Hematopoietic multipotent progenitor cell (in vitro differentiated cells): ENCODE measurements at places on chromosomes 5 and 9. TPM values are rescaled to one million over a fixed set of nuclear protein-coding genes. Genes with fewer than 3 reads are reported as not detected.

MAT2B gene
- 42.8 TPM for total RNA-seq

TOMM5 gene
- total RNA-seq = 49.0 TPM

SEC24A gene
- 7.3 TPM for total RNA-seq

SIT1 gene
- 0.54 TPM for total RNA-seq

NCS1 gene
- total RNA-seq = 0.27 TPM

PCDHGC4 gene
- total RNA-seq = 0.54 TPM

TAF11L8 gene
- not detected for total RNA-seq

ORM2 gene
- total RNA-seq = not detected

KIF12 gene
- total RNA-seq = under 0.01 TPM

PBX3 gene
- total RNA-seq = 22.4 TPM

UGT3A1 gene
- total RNA-seq = under 0.01 TPM

- DNase-seq = no peak
Measured at GRCh38 chr5:14732991-14733390, 68.5 kb downstream of the OTULIN start.

- no peak for DNase-seq
Measured at GRCh38 chr5:169934990-169935389, 45.3 kb downstream of the INSYN2B start.

GRCh38 chr9:126605792-126606482 is 7.8 kb upstream of the LMX1B start:
- no peak for DNase-seq

DNA sequence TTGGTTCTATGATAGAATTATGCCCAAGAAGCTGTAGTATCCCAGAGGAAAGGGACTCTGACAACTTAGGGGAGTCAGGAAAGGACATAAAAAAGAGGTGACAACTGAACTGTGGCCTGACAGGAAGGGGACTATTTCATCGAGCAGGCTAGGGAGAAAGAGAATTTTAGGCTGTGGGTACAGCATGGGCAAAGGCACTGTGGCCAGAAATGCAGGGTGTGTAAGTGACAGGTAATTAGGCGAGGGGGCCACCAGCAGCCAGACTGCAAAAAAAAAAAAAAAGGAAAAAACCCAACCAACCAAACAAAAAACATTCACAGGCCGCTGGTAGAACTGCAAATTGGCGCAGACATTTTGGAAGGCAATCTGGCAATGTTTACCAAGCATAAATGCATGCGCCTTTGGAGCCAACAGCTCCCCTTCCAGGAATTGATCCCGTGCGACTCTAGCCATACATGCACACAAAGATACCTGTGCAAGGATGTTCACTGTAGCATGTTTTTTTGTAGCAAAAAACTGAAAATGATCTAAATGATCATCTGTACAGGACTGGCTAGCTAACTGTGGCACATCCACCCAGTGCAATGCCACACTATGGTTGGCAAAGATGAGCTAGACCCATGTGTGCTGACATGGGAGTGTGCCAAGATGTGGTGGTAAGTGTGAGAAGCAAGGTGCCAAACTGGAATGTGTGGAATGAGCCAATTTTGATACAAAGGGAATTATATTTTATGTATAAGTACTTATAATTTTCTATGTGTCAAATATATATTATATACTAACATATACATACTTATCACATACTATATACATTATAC is 1.1 kb downstream of the EIF4E1B start:
- DNase-seq = no peak

GRCh38 chr9:113176803-113177202 is 26.0 kb downstream of the SLC31A2 start:
- no peak for DNase-seq

GRCh38 chr9:70964861-70965260 is 156.6 kb downstream of the TRPM3 start:
- no peak for DNase-seq

GRCh38 chr9:110837401-110838005 is 168.9 kb downstream of the MUSK start:
- DNase-seq = no peak

GRCh38 chr9:11159318-11159862 is 546.6 kb upstream of the PTPRD start:
- no peak for DNase-seq

- DNase-seq = no peak
Measured at GRCh38 chr9:120212153-120212852, 367.7 kb downstream of the CDK5RAP2 start.

- no peak for DNase-seq
Measured at GRCh38 chr9:98673681-98674080, 35.1 kb downstream of the GABBR2 start.

DNA sequence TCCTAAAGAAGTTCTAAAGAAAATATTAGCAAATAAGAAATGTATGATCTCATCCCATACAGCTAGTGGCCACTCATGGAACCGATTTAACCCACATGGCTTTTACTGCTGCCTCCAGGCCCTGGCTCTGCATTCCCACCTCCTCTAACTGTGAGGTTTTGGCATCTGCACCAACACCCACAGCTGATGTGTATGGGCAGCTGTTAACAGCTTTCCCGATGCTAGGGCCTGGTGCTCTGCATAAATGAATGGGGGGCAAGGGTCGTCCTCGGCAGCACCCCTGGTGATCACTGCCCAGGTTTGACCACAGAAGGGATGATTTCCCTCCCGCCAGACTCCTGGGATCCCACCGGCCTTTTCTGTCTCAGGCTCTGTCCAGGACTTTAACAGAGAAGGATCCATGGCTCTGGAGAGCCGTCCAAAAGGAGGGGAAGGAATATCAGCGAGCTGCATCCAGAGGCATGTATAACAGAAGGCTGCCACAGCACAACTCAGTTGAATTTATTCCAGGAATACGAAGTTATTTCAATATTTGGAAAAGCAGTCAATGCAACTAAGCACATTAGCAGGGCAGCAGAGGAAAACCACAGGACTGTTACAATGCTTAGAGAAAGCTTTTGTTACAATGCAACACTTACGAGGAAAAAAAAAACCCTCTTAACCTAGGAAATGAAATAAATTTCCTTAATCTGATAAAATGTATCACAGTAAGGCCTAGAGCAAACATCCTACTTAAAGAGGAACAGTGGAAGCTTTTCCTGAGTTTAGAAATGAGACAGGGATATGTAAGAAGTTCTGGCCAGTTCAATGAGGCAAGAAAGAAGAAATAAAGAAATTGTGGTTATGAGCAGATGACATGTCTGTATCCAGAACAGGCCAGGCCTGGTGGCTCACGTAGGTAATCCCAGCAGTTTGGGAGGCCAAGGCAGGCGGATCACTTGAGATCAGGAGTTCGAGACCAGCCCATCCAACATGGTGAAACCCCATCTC is 63.1 kb downstream of the NACC2 start:
- no peak for DNase-seq

- DNase-seq = no peak
Measured at GRCh38 chr5:88696466-88696865, 186.5 kb downstream of the MEF2C start.

DNA sequence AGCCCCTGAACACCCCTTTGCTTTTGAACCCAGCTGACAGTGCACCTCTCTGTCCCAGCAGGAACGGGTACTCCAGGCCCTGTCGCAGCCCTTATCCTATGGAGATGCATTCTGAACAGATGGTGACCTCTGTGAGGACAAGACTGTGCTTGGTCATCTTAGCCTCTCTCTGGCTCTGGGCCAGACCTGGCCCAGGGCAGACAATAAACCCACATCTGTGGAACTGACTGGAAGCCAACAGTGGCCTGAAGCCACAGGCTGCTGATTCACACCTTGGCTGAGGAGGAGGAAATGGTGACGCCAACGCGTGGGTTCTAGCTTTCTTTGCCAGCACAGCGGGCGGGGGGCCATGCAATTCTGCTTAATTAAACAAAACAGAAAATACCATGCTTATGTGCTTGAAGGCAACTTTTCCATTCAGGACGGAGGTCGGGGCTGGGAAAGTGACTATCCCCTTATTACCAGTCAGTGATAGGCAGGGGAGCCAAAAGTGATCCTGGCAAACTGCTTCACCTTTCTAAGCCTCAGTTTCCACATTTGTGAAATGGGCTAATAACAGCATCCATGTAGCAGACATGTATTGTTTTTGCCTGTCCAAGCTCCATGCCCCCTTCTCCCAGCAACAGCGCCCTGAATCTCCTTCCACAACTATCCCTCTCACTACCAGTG is 10.8 kb downstream of the SH3PXD2B start:
- DNase-seq = no peak

GRCh38 chr5:81846301-81846700 is 95.4 kb upstream of the SSBP2 start:
- no peak for DNase-seq

- no peak for DNase-seq
Measured at GRCh38 chr9:81634915-81635516, 54.3 kb downstream of the TLE1 start.

DNA sequence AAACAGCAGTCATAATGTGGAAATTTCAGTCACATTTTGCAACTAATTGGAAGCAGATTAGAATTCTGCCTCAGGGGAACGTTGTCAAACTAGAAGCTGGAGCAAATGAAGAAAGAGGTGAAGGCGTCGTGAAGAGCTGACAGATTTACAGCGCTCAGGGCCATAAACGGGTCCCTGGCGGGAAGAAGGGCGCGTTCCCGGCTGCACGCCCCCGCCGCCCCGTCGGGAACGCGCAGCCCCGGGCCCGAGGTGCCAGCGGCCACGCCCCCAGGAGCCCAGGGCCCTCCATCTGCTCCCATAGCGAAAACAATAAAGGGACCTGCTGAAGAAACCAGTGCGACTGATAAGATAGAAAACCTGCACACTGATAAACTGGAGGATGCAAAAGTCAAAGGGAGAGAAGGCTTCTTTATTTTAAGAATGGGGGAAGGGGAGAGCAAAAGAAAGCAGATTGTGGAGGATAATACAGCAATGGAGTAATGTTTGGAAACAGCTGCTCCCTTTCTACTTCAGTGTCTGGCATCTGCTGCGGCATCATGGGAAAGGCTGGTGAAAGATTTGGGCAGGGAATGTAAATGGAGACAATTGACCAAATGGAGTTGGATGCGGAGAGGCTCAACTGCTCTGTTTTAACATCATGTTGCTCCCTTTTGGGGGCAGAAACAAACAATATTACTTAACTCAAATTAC is 11.1 kb downstream of the ZNF608 start:
- DNase-seq = no peak

DNA sequence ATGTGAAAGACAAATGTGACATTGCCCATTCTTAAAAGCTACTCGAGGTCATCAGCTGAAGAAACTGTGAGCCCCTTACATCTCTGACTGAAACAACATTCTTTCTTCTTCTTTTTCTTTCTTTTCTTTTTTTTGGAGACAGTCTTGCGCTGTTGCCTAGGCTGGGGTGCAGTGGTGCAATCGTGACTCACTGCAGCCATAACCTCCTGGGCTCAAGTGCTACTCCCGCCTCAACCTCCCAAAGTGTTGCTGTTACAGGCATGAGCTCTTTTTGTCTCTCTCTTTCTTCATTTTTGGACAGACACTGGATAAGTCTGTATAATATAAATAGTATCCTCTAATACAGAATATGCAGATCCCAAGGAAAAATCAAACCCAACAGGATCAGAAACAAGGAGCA is 263.7 kb upstream of the KLF9 start:
- DNase-seq = no peak

GRCh38 chr9:83475741-83476140 is 62.5 kb downstream of the FRMD3 start:
- no peak for DNase-seq

DNA sequence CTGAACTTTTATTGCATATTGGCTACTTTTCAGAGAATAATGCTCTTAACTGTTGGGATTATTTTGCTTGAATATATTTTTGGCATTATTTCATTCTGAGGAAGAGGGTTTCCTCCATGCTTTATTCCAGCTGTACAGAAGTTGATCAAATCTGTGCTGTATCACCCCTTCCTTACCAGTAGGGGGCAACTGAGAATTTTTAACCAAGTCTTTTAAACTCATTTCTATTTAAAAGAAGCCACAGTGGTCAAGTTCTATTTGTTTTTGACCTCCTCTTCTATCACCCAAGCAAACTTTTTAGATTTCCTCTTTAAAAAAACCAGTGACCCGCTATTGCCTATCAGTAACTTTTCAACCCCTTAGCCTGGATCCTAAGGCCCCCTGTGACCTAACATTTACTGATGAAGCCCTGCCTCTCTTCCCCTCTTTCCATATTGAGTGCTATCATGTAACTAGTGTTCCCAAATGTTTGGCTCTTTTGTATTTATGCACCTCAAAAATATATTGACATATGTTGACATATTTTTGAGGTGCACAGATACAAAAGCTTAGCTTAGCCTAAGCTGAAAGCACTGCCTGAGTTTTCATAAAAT is 80.6 kb downstream of the FBXO4 start:
- peak; percentile 33 for DNase-seq

DNA sequence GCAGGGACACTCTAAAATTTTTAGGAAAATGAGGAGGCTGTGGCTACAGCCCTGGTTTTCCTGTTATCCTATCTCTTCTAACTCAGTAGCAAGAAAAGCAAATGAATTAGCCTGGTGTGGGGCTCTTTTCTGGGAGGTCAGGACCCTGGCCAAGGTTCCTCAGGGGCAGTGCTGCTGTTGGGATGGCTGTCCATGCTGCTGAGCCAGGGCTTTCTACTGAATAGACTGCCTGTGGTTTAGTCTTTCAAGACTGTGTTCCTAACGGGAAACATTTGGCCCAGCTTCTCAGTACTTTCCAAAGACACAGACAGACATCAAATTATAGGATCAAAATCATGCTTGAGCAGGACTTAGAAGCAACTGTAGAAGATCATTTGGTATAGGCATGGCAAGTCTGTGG is 18.1 kb downstream of the TNC start:
- DNase-seq = no peak

DNA sequence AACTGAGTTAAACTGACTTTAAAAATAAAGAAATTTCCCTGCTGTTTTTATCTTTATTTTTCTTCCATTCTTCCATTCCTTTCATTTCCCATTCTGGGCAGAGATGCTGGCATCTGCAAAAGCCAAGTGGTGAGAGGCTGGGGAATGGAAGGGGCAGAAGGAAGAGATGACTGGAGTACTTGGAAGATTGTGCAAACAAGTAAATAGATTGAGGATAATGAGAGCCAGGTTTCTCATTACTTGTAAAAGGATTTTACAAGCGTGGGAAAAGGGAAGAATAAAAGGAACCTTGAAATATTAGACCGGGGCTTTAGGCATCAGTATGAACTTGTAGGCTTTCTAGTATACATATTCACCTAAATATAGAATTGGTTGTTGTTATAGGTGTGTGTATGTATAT is 341.2 kb downstream of the CAAP1 start:
- no peak for DNase-seq

DNA sequence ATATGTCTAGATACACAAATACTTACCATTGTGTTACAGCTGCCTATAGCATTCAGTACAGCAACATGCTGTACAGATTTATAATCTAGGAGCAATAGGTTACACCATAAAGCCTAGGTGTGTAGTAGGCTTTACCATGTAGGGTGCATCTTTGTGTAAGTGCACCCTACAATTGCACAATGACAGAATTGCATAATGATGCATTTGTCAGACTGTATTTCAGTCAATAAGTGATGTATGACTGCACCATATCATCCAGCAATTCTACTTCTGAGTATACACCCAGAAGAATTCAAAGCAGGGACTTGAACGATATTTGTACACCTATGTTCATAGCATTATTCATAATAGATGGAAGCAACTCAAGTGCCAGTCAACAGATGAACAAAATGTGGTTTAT is 100.4 kb upstream of the SLC44A1 start:
- no peak for DNase-seq
